Fibroblast of the aortic adventitia (primary cell): ENCODE measurements at places on chromosomes 13 and 19. TPM values are rescaled to one million over a fixed set of nuclear protein-coding genes. Genes with fewer than 3 reads are reported as not detected.
A peak's percentile ranks its signal among the peaks of the same experiment; 100 is the strongest.

DNA sequence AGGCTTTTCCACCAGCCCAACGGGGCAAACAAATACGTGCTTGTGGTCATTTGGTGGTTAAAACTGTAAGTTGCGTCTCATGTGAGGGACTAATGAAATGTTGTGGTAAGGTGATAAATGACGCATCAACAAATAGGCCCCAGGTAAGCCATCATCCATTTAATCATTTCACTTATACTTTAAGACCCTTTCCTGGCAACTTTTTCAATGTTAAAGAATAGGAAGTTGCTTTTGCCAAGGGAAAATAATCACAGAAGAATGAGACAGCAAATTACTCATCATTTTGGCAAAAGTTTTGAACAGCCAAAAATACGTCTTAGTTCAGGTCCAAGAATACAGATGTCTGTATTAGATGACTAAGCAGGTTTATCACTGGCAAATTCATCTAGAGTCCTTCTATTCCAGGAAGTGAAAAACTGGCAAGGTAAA, 660.4 kb downstream of the SLITRK1 start:
- DNase-seq: peak; percentile 94

DNA sequence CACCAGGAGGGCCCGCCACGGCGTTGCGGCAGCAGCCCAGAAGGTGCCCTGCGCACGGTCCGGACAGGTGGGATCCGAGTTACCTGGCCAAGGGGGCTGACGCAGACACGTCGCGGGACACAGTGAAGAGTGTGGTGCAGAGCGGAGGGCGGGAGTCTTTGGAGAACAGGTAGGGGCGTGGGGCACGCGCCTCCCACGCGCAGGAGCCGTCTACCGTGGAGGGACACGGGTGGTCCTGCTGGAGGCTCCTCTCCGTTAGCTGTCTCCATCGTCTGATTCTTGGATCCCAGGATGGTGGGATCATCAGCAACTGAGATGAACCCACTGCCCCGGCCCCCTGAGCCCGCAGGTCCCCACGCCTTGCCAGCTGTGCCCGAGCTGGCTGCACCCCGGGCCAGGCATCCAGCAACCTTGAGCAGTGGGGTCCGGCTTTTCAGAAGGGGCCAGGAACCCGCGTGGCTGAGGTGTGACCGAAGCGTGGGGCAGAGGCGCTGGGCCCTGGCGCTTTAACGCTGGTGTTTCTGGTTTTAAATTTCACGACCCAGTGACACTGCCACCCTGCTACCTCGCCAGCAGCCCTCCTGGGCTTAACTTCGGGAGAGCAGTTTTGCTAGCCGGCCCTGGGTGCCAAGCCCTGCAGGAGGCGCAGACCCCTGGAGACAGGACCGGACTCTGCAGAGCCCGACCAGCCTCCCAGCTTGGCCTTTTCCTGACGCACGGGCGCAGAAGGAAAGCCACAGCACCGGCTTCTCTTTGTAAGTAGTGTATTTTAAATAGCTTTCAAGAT, 7.3 kb downstream of the FGF22 start:
- DNase-seq: no peak

Gene DHDH
- not detected in 2 replicates for total RNA-seq

Gene SLAIN1
- 0.72 TPM in 1 of 2 replicates, not detected in the other for total RNA-seq

- no peak for DNase-seq
Observed at GRCh38 chr19:7386308-7386707, 37.6 kb downstream of the ARHGEF18 start.

GRCh38 chr13:113618455-113618854, 33.9 kb downstream of the TFDP1 start:
- no peak for DNase-seq

DNA sequence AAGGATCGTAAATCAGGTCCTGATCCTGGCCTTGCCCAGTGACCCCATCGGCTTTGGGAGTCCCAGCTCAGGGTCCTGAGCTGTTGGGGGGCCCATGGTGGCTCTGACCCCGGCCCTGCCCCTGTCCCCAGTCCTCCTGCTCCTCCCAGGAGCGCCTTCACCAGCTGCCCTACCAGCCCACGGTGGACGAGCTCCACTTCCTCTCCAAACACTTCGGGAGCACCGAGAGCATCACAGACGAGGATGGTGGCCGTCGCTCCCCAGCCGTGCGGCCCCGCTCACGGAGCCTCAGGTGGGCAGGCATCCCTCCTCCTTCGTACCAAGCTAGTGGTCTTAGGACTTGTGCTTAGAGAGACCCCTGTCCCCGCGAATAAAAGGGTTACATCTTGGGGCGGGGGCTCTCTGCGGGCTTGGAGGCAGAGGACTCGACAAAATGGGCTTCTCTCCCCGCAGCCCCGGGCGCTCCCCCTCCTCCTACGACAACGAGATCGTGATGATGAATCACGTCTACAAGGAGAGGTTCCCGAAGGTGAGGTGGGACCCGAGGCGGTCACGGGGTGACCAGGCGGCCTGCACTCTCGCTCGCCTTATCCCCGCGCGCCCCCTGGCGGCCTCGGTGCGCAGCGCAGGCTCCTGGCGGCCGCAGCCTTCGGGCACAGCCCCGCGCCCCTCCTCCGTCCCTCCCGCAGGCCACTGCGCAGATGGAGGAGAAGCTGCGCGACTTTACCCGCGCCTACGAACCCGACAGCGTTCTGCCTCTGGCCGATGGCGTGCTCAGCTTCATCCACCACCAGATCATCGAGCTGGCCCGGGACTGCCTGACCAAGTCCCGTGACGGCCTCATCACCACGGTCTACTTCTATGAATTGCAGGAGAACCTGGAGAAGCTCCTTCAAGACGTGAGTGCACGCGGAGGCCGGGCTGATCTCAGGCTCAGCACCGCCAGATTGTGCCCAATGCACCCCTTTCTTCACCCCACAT, 9.1 kb downstream of the MAST1 start:
- peak; percentile 74 for DNase-seq

DNA sequence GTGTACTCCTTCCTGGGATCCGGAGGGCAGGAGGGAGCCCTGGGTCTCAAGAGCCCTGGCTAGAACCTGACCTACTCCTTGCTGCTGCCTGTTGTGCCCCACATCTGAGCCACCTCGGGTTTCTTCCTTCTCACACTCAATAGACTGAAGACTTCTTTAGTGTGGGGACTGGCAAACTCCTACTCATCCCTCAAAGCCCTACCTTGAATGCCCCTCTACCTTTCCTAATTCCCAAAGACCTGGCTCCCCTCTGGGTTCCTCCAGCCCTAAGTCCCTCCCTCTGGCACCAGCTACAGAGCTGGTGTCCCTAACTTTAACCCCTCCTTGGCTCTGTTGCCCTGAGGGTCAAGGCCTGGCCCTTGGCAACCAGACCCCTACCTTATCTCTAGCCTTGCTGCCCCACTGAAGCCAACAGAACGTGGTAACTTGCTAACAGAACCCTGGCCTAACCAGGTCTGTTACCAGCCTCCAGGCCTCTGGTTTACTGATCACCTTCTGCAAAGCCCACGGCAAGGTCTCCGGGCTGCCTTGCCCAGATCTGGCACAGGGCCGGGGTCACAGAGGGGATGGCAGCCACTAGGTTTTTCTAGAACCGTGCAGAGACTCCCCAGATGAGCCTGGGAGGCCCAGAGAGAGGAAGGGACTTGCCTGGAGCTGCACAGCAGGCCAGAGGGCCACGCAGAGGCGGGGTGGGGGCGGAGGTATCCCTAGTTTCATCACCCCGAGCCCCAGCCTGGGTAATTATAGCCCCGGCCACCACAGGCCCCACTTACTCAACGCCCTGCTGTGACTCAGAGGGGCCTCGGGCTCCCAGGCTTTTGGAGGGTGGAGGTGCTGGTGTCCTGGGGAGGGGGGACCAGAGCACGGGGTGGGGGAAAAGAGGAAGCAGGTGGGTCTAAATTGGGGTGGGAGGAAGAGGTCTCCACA, 15.3 kb downstream of the ZBTB7A start:
- peak; percentile 43 for DNase-seq

DNA sequence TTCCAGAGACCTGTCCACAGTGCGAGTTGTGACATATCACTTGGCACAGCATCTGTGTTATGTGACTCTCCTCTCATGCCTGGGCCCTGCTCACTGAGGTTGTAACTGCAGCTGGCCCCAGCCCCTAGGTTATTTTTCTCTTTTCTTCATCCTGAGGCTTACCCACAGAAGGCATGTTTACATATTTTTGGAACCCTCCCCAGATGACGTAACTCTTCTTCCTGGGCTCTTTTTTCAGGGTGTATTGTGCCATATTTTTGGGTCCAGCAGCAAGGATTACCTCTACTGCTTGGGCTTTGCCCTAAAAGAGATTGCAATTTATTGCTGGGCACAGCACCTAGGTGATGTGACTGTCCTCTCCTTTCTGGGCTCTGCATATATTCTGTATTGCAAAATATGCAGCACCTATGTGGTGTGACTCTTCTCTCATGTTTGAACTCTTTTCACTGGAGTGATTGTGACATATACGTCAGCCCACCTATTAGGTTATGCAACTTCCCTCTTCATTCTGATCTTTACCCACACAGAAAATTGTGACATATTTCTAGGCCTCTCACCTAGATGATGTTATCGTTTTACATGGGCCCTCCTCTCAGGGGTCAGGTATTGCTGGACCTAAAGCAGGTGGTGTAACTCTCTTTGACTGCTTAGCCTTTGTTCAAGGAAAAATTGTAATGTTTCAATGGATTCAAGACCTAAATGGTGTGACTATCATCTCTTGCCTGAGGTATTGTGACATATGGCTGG, 64.5 kb upstream of the ZNF724 start:
- DNase-seq: no peak

Gene TMPRSS9
- total RNA-seq: not detected in 2 replicates
